ENCODE measurements at places on chromosomes 13 and 19.
A peak's percentile ranks its signal among the peaks of the same experiment; 100 is the strongest.

- DNase-seq = peak; percentile 75
Measured at GRCh38 chr19:54179921-54180461, 7.0 kb upstream of the TMC4 start.

DNA sequence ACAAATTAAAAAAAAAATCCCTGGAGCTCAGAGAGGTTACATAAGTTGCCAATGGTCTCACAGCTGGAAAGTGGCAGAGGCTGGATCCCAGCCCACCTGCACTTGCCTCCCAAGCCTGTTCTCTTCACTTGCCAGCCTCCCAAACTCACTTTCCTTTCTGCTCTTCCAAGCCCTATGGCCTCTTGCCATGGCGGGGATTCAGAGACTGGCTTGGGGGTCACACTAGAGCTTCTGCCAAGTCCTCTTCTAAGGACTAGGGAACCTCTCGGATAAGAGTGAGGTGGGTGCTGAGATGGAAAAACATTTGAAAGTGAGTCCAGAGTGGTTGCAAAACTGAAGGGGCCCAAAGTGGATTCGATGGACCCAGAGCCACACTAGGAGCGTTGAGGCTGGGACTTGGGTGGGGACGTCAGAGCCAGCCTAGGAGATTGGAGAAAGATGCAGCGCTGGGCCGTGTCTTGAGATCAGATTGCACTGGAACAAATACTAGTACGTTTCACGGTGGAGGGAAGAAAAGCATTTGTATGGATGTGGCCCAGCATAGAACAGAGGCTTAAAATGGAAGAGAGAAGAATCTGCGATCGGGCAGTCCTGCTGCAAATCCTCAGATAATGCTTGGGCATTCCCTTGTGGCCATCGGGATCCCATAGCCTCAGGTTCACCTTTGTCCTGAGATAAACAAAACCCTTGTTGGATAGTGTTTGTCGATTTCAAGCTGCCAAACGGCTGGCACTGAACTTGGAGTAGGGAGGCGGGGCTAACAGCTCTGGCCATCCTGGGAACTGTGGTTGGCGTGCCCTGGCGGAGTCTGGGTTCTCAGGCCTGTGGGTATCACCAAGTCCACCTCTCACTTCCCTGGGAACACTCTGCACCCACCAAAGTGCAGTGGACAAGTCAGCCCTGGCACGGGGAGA, 84.8 kb downstream of the ING1 start:
- DNase-seq = no peak

GRCh38 chr19:16111909-16112752, 442 bp downstream of the RAB8A start:
- no peak for DNase-seq

DNA sequence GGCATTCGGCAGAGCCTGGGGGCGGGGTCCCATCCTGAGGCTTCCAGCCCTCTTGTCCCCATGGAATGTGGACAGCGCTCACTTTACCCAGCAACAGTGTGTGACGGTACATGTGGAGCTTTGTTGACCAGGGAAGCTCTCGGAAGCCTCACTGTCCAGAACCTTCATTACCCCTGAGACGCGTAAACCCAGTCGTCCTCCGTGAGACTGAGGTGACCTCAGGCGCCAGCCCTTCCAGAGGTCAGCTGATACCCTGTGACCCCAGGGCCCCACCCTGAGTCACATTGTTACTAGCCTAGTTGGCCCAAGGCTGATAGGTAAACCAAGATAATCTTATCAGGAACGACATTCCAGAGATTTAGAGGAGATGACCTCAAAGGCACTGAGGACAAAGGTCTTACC, 10.2 kb upstream of the TMEM160 start:
- DNase-seq = no peak

GRCh38 chr13:70720386-70720785, 612.1 kb upstream of the KLHL1 start:
- DNase-seq = no peak

GRCh38 chr19:46147791-46148288, at the start of gene IGFL2:
Gene IGFL2, plus strand, starts transcription at chr19:46148238. Its CDS starts 41 bp downstream, at chr19:46148279.
- DNase-seq = no peak

DNA sequence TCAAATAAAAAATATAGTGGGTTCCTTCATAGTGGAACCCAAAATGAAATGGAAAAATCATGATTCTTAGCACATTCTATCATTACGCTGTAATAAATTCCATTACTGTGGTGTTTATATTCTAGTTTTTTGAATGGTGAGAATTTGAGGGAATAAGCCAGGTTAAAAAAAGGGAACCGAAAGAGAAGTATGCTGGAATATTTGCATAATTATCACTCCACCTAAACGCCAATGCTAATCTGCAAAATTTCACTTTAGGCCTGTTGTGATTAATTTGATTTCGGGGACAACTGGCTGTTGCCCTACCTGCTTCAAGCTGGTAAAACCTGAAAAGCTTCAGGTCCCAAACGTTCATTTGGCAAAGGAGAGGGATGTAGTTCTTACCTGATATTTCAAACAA, 32.1 kb upstream of the SCEL start:
- no peak for DNase-seq

GRCh38 chr13:102033857-102034331, 368.0 kb downstream of the FGF14 start:
- no peak for DNase-seq

- peak; percentile 21 for DNase-seq
Measured at GRCh38 chr13:42215578-42216421, 56.2 kb upstream of the AKAP11 start.

DNA sequence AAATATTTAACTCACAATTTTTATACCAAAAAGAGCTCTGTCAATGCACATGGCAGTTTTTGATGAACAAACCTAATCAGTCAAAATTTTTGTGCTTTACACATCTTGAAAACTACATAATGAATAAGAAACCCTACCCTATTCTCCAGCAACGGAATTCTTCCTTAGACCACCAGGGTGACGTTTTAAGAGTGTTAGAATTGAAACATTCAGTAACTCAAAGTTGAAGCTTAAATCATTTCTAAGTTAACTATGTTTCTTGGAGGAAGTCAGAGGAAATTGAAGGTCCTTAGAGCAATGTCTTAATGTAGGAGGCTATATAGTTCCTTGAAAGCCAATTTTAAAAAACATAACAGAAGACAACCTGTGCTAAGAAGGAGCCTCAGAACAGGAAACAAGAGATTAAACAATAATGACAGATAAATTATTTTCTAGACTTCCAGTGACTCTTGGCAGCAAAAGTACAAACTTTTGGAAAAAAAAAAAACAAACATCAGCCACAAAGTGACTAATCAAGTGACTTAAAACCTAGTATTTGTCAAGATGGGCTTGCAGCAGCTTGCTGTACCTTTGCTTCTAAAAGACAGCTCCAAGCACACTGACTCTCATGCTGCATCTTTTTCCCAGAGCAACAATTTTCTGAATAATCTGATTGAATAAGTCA, 6.2 kb downstream of the SPRY2 start:
- no peak for DNase-seq

DNA sequence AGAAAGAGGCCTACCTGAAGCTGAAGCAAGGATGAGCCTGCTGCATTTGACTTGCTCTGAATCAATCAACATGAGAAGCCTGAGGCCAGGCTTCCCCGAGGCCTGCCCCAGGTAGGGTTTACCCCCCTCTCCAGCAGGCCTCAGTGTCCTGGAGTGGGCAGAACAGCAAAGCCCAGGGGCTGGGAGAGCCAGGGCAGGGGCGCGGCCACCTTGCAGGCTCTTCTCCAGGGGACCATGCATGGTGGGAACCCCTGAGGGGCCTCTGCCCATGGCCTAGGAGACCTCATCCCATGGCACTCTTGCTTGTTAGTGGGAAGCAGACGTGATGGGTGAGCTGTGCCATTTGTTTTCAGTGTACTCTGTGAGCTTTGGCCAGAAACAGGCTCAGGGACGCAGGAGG, 19.9 kb upstream of the LRP3 start:
- DNase-seq = no peak

GRCh38 chr19:13781547-13781946, 7.3 kb downstream of the C19orf53 start:
- peak; percentile 83 for DNase-seq

DNA sequence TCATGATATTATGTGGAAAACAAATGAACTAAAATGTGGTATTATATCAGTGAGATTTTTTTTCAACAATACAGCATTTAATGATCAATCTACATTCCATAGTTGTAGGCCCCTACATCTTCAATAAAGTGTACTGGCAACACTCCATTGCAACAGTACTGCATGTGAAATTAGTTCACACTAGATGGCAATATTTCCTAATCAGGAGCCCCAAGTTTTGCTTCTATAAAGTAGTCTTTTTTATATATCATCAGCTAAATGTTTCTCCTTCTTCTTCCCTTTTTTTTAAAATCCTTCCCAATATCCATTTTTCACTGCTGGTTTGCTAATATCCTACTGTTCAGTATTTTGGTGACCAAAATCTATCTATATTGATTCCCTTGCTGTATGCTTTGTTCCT, 528.3 kb upstream of the ATXN8OS start:
- DNase-seq = no peak

GRCh38 chr13:64672751-64673150, 2557.4 kb downstream of the PCDH9 start:
- no peak for DNase-seq

Measured in colonic mucosa (tissue), 4 donors.